ENCODE measurements at places on chromosomes 12 and 14.
A peak's percentile ranks its signal among the peaks of the same experiment; 100 is the strongest.

DNA sequence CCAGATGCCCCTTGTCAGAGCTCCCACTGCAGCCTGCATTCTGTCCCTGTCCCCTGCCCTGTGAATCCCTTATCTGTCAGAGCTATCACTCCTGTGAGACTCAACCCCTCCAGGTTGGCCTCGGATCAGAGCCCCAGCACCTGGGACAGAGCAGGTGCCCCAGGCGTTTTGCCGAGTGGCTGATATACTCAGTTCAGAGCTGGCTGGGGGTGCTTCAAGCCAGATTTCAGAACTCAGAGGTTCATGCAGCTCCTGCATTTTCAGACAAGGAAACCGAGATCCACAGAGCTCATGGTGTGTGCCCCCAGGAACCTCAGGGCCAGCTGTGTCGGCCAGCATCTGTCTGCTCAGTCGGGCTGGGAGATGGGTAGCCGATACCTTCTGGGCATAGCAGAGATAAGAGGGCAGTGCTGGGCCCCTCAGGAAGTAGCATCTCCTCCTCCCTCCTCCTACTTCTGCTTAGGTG lies 228.0 kb upstream of the RTL1 start:
- no peak for DNase-seq

- no peak for DNase-seq
Observed at GRCh38 chr14:103854017-103854808, 6.8 kb upstream of the PPP1R13B start.

- no peak for DNase-seq
Observed at GRCh38 chr14:63486738-63487137, 56.4 kb downstream of the PPP2R5E start.

GRCh38 chr14:21191809-21192446 lies 36.1 kb upstream of the OR5AU1 start:
- peak; percentile 38 for DNase-seq

DNA sequence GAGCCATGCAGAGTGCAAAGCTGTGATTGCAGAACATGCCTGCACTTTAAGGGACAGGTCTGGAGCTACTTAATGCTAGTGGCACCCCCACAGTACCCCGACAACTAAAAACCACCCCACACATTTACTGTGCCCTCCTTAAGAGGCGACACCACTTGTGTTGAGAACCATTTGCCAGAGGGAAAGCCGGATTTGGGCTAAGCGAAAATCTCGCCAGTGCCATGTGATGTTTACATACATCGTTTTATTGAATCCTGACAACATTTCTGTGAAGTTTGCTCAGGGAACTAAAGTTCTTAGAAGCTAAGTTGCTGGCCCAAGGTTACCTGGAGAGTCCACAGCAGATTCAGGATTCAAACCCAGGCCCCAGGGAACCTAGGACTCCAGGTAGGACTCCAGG lies 119.0 kb upstream of the FKBP4 start:
- DNase-seq: no peak

- DNase-seq: no peak
Observed at GRCh38 chr12:79686171-79686570, 4.6 kb downstream of the PAWR start.

DNA sequence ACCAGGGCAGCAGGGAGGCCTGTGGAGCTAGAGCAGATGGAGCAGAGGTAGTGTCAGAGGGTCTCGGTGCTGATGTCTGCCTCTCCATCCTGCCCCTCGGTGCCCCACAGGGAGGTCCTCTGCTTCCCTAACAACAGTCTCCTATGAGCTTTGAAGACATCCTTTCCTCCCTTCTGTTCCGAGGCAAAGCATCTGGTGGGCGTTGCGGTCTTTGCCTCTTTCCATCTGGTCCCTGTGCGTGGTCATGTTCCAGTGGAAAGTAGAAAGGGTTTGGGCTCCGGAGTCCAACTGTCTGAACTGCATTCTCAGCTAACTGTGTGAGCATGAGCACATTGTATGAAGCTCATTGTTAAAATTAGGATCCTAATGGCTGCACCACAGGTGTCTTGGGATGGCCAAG lies 370.6 kb downstream of the AACS start:
- DNase-seq: no peak
